ENCODE measurements at places on chromosomes 2 and 18. TPM values are rescaled to one million over a fixed set of nuclear protein-coding genes. Genes with fewer than 3 reads are reported as not detected.

DNA sequence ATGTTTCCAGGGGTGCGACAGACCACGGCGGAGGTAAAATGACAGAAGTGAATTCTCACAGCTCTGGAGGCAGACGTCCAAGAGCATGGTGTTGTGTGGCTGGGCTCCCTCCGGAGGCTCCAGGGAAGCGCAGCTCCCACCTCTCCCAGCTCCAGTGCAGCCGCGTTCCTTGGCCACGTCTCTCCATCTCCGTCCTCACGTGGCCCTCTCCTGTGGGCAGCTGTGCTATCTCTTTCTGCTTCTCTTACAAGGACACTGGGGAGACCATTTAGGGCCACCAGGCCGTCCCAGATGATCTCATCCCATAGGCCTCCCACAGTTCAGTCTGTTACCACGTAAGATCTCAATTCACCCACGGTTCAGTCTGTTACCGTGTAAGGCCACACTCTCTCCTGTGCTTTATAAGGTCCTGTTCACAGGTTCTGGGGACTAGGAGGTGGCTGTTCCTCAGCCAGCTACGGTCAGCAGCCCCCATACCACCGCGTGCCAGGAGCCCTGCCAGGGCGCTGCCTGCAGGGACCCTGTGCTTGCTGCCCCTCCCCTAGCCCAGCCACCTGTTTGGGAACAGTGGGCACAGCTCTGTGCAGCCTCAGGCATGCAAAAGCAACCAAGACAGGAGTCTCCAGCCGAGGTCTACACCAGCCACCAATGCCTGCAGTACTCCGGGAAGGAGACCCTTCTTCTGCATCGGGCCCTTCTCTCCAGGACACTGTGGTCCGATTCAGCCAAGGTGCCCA is 2.9 kb upstream of the MAB21L4 start:
- no peak for DNase-seq

- DNase-seq: peak; percentile 83
Measured at GRCh38 chr2:160492401-160493226, 993 bp downstream of the RBMS1 start.

GRCh38 chr2:28952836-28953211 is 28.3 kb upstream of the TOGARAM2 start:
- no peak for DNase-seq

- DNase-seq: no peak
Measured at GRCh38 chr2:201866643-201867473, 60.5 kb downstream of the CDK15 start.

DNA sequence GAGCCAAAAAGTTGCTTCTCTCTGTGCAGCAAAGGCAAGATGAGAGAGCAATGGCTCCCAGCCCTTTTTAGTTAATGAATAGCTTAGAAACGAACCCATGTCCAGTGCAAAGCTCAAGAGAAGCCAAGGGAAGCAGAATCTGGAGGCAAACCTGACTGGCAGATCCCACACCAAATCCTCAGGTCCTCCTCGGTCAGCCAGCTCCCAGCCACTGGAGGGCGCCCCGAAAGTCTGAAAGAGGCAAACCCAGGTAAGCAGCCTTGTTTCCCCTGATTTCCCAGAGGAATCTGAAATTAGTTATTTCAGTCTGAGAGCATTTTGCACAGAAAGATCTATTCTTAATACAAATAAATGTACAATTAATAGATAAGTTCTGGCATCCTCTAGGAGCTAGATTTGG is 71.3 kb upstream of the PID1 start:
- DNase-seq: no peak

GRCh38 chr2:147348931-147349555 is 495.8 kb upstream of the ACVR2A start:
- DNase-seq: no peak

DNA sequence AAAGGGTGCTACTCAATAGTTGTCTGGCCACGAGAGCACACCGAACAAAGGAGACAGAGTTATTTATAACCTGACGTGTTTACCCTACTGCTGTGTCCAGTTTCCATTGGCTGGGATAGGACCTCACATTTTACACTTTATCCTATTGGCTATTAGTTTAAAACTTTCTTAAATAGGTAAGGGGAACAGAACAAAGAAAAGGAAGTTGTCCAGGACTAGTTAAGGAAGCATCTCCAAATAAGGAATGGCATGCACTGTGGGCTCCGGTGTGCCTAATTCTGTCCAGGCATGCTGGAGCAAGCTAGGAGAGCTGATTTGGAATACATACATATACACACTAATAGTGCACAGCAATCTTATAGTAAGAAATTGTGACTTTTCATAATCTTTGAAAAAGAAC is 72.2 kb downstream of the CAB39 start:
- DNase-seq: no peak

GRCh38 chr2:100268986-100269385 is 53.3 kb downstream of the LONRF2 start:
- DNase-seq: no peak

DNA sequence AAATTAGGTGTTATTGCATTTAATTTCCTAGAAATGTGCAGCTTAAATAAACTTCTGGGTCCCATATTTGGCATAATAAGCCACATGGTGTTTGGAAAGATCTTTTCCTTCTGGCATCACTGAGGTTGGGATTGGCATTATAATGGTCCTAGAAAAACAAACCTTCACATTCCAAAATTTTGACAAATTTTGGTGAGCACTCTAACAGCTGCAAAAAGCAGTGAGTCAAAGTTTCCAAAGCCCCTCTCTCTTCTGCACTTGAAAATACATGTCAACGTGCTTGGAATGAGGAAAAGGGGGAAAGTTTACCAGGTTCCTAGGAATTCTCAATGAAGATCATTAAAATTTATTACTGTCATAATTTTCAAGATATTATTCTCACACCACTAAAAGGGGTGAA is 77.8 kb upstream of the STK17B start:
- DNase-seq: no peak

GRCh38 chr18:69866212-69866611 is 81.5 kb downstream of the CD226 start:
- DNase-seq: no peak

DNA sequence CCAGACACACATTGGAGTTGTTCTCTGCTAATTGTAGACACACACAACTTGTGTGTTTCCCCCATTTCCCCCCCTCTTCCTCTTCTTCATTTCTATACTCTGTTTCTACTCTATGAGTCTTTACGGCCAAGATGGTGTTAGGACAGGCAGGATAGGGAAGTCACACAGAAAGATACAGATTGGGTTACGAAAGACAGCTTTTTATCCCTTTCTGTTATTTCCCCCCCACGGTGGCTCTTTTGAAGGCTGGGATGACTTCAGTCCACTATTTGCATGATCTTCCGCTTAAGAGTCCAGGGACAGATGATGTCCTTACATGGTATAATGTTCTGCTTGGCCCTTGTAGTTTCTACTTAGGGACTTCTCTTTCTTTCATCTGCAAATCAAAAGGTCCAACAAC is 1.6 kb upstream of the EMILIN2 start:
- no peak for DNase-seq

GRCh38 chr2:27249891-27250651 is 12.8 kb downstream of the SLC30A3 start:
- no peak for DNase-seq

GRCh38 chr2:62141142-62141740 is 54.7 kb upstream of the B3GNT2 start:
- DNase-seq: no peak

GRCh38 chr18:2857491-2858131 is 10.8 kb downstream of the EMILIN2 start:
- DNase-seq: no peak

- no peak for DNase-seq
Measured at GRCh38 chr2:104845946-104846785, 7.7 kb upstream of the POU3F3 start.

- no peak for DNase-seq
Measured at GRCh38 chr2:193153576-193153975, 958.8 kb upstream of the TMEFF2 start.

GRCh38 chr2:70826696-70827350 is 6.4 kb upstream of the CLEC4F start:
- DNase-seq: no peak

DNA sequence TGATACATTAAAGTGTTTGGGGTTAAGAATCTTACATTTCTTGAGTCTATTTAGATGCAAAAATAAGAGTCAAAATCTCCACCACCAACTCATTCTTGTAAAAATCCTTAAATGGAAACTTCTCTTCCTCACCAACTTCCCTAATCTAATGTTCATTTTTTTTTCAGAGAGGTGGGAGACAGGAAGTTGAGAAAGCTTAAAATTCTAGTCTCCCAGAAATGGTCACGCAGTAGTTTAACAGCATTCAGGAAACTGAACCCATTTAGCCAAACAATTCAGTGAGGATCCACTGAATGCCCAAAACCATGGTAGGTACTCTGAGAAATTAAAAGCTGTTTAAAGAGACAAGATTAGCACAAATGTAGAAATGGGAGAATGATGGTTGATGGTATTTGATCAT is 69.0 kb downstream of the TXNL1 start:
- DNase-seq: no peak

GRCh38 chr2:231920366-231920765 is 5.8 kb downstream of the NPPC start:
- DNase-seq: no peak

- no peak for DNase-seq
Measured at GRCh38 chr2:159213296-159213695, 73.2 kb downstream of the WDSUB1 start.

DNA sequence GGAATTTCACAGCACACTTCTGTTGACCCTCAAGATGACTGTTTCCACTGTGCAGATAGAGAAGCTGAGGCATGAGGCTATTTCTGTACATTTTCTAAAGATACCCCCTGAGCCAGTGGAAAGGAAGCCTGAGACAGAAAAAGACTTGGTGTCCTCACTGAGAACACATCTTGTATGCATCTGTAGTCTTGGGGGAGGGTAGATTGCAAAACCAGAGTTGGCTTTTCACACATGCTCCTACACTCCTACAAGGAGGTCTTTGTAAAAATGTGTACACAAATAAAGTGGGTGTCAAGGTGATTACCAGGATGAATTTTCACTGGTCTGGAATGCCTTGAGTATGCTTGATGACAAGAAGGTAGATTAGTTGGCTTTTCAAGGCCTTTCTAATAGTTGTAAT is 98.0 kb downstream of the KCTD18 start:
- DNase-seq: no peak

DNA sequence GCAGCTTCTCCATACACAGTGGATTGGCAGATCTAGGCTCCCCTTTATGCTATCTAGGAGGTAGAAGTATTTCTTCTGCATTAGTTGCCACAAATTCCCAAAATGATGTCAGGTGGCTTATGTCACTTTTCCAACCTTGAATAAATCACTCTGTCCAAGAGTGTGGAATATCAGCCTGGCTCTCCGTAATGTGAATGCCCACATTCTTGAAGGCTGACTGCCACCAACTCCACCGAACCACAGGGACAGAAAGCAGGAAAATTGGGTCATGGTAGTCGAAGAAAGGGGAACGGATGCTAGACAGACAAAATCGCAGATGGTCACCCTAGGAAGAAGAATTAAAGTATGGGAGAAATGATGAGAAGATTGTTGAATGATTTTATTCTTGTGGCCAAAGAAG is 624.9 kb upstream of the CDH2 start:
- no peak for DNase-seq

- no peak for DNase-seq
Measured at GRCh38 chr2:179106676-179107428, 56.9 kb upstream of the CCDC141 start.

GRCh38 chr2:191150600-191151330 is at the start of gene STAT4:
Gene STAT4, minus strand, starts transcription at chr2:191150994. Its CDS starts 2,791 bp downstream, at chr2:191148203.
- DNase-seq: no peak

GRCh38 chr18:45935591-45936335 is 31.4 kb downstream of the EPG5 start:
- no peak for DNase-seq

- no peak for DNase-seq
Measured at GRCh38 chr2:611519-611918, 65.7 kb downstream of the TMEM18 start.

- no peak for DNase-seq
Measured at GRCh38 chr2:178761759-178762371, 45.4 kb downstream of the TTN start.

DNA sequence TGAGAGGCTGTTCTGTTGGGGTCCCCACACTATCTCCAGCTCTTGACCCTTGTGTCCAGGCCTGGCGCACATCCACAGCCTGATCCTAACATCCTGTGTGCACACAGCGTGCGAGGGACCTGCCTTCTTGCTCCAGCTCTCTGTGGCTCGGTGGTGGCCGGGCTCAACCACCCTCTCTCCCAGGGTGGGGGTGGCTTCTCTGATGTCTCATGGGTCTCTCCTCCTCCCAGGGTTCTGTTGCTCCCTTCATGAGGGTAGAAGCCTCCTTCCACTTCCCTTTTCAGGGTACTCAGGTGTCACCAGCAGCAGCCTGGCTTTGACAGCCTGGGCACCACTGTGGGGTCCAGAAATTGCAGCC is 196.9 kb upstream of the RAB6C start:
- DNase-seq: no peak

DNA sequence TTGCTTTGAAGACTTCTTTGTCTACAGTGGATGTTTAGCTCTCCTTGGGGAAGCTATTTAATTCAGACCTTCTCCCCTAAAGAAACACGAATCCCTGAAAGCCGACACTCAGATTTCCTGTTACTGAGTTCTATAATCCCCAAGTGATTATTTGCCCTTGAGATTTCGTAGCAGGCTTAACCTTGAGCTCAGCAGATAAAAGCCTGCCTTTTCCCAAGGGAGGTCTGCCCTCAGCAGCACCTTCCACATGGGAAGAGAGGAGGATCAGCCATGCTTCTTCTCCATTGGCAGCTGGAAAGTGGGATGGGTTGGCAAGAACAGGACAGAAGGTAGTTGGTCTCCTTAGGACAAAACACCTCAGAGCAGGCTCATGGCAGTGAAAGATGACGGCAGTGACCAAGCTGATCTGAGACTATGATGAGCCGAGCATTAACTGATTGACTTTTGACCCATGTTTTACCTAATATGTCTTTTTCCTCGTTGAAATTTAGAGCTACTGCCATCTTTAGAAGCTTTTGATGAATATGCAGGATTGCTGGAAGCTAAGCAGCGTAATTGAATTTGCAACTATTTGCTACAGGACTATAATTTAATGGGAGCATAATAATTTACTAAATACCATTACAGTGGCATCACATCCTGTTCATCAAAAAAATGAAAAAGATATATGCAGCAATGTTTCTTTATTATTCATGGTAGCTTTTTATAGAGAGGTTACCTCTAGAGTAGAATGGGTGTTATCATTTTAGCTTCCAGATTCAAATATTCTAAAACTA is 511.1 kb upstream of the ID2 start:
- DNase-seq: no peak

DNA sequence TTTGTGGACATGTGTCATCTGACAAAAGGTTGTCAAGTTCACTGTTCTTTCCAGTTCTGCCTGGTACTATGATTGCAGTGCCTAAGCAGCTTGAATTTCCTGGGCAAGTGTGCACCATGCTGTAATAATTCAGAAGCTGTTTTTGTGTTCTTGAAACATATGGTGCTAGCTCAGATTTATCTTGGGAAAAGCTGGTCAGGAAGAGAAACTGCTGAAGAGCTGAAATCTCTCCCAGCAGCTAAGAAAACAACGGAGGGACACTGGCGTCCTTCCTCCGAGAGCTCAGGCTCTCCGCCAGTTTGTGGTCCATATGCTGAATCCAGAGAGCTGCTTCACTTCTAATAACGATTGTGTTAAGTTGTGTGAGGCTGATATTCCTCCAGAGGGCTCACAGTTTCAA is 642.0 kb downstream of the DPP10 start:
- DNase-seq: no peak

The NLRC4 gene
- not detected for total RNA-seq

The SCYGR1 gene
- not detected for total RNA-seq

The DLGAP1 gene
- 3.7 TPM for total RNA-seq

The YES1 gene
- total RNA-seq: 38.8 TPM

The ILKAP gene
- total RNA-seq: 36.7 TPM

The SCN7A gene
- 1.8 TPM for total RNA-seq

The SH2D6 gene
- total RNA-seq: not detected

The ZNF396 gene
- 4.8 TPM for total RNA-seq

The CXCR1 gene
- total RNA-seq: not detected

The EMILIN1 gene
- 60.7 TPM for total RNA-seq

All from type B pancreatic cell (in vitro differentiated cells).